ENCODE measurements at places on chromosomes 13 and 19.

DNA sequence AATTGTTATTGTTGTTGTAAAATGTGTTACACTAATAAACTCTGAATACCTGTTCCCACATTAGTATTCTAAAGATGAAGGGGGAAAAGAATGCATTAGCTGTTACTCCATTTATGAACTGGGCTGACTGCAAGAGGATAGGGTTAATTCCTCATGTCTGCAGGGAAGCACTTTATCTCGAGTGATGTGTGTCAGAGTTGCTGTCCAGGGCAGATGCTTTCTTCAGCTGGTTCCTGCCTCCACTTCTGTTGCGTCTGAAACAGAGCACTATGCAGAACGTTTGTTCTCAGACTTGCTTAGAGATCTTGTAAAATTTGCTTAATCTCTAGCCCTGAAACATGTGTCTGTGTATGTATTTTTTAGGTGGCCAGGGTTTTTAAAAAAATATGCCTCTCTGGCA, 318.8 kb downstream of the SPRY2 start:
- no peak overlapping the region for H3K27ac ChIP-seq
- no peaks in the 10 kb centered on the region for H3K4me1 ChIP-seq
- H3K36me3 ChIP-seq, result no peaks in the 10 kb centered on the region
- H3K27me3 ChIP-seq, result no peaks in the 10 kb centered on the region

DNA sequence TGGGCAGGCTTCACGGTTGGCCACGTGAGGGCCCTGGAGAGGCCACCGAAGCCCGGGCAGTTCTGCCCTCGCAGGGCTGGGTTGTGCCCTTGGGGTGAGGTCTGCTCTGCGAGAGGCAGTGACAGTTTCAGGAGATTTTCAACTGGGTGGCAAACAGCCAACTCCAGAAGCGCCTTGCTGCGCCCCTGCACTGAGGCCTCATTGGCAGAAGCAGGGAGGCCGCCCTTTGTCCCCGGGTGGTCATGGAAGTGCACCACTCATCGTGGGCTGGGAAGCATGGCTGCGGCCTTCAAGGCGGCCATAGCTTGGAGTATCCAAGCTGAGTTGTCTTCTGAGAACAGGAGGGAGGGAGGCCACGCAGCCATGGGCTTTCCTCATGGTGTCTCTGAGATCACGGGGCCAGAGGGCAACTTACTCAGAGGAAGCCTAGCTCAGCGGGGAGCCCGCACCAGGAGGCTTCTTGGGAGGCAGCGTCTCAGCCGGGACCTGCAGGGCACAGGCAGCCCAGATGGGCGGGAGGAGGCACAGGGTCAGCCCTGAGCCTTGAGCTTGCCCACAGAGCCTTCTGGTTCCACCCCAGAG, 14.8 kb downstream of the PLEKHJ1 start:
- H3K4me3 ChIP-seq, result no peak overlapping the region
- H3K4me1 ChIP-seq, result no peaks in the 10 kb centered on the region
- peaks cover 84% of the 10 kb centered on the region for H3K36me3 ChIP-seq
- H3K27ac ChIP-seq, result no peak overlapping the region
- DNase-seq, result no peak

GRCh38 chr19:15722956-15723355, 4.9 kb upstream of the OR10H2 start:
- no peak for DNase-seq
- no peaks in the 10 kb centered on the region for H3K36me3 ChIP-seq
- no peak overlapping the region for H3K27ac ChIP-seq
- no peaks in the 10 kb centered on the region for H3K27me3 ChIP-seq

- H3K4me1 ChIP-seq, result no peaks in the 10 kb centered on the region
- no peak for DNase-seq
- no peaks in the 10 kb centered on the region for H3K27me3 ChIP-seq
- no peaks in the 10 kb centered on the region for H3K36me3 ChIP-seq
Measured at GRCh38 chr13:101655435-101655834, 203.0 kb downstream of the ITGBL1 start.

GRCh38 chr13:111562716-111563115, 242.3 kb downstream of the TEX29 start:
- no peak overlapping the region for H3K4me3 ChIP-seq
- no peaks in the 10 kb centered on the region for H3K4me1 ChIP-seq
- H3K36me3 ChIP-seq, result no peaks in the 10 kb centered on the region
- H3K27me3 ChIP-seq, result no peaks in the 10 kb centered on the region

All from naive thymus-derived CD4-positive, alpha-beta T cell (primary cell).